ENCODE measurements at places on chromosomes 3 and 15.

GRCh38 chr15:58519516-58519915, 87.7 kb downstream of the LIPC start:
- DNase-seq, result no peak

DNA sequence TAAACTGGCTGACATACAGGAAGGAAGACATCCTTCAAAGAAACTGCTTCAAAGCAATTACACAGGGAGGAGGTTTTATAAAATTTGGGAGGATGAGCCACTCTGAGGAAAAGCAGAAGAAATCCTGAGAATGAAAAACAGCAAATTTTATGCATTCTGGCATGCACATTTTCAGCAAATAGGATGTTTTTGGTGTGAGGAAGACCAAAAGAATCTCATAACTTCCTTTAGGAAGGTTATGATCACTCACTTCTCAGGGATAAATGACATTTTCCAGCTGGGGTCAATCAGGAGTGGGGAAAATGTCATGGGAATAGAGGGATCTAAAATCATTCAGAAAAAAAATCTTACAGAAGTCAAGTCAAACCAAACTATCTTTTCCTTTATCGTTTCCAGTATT, 371.7 kb upstream of the CNTN6 start:
- DNase-seq, result no peak

GRCh38 chr3:67113802-67114407, 115.8 kb downstream of the KBTBD8 start:
- DNase-seq, result peak; percentile 53

DNA sequence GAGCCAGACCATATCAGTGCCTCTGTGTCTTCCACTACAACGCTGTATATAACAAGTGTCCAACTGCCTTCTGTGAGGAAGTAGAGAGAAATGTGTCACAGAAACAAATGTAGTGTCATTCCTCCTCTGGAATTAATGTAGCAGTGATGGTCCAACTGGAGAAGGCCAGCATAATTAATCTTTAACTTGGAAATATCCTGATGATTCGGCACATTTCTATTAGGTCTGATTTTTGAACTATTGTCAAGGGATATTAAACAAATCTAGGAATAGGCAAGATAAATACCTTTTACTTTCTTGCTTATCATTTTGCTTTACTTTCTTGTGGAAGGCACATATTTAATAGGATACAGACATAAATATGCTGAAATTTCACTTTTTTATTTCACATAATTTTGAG, 446.2 kb upstream of the ALCAM start:
- no peak for DNase-seq

- DNase-seq, result peak; percentile 52
Measured at GRCh38 chr3:141231952-141232823, 563 bp downstream of the PXYLP1 start.

DNA sequence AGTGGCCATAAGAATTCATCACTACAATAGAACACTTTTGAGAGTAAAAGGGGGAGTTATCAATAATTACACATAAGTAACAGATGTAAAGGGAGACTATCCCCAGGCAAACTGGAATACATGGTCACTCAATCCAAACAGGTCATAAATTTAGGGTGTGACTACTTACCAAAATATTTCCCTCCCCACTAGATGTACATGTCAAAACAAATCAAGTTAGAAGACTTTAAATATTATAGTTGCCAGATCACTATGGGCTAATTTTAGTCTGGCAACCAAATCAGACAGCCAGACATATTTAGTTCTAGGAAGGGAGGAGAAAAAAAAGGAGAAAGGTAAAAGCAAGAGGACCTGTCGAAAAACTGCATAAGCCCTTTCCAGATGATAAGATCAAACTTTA, 23.1 kb downstream of the SLC24A5 start:
- DNase-seq, result no peak

DNA sequence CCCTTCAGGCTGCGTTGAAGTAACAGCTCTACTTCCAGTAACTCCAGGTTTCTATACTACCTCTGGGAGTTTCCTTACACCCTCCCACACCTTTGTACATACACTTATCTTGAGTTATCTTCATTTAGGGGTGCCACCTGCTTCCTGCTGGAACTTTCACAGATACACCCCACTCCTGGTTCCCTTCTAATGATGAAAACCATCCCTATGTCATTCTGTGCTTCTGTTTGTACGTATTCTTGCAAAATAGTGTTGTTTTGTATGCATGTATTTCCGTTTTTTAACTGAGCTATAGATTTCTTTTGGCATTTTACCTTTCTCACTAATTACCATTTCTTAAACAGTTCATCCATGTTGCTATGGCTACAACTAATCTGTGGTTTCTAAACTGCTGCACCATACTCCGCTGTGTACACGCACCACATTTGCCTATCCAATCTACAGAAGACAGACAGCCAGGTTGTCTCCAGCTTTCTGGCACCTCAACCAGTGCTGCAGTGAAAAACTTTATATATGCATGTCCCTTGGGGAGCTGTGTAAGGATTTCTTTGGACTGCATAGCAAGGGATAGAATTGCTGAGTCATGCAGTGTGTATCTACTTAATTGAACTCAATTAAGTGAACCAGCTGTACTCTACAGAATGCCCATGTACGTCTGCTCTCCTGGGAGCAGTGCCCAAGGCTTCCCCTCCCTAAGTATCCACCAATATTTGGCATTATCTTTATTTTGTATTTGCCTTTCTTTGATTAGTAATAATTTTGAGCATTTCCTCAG, 61.4 kb upstream of the ST8SIA2 start:
- DNase-seq, result no peak

GRCh38 chr3:154101250-154101649, 19.9 kb upstream of the ARHGEF26 start:
- DNase-seq, result no peak

DNA sequence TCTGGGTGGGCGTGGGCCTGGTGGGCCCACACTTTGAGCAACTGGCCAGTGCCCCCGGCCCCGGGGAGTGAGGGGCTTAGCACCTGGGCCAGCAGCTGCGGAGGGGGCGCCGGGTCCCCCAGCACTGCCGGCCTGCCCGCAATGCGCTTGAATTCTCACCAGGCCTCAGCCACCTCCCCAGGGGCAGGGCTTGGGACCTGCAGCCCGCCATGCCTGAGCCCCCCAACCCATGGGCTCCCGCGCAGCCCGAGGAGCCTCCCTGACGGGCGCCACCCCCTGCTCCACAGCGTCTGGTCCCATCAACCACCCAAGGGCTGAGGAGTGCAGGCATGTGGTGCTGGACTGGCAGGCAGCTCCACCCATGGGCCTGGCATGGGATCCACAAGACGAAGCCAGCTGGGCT, 484.3 kb downstream of the UNC13C start:
- DNase-seq, result no peak

DNA sequence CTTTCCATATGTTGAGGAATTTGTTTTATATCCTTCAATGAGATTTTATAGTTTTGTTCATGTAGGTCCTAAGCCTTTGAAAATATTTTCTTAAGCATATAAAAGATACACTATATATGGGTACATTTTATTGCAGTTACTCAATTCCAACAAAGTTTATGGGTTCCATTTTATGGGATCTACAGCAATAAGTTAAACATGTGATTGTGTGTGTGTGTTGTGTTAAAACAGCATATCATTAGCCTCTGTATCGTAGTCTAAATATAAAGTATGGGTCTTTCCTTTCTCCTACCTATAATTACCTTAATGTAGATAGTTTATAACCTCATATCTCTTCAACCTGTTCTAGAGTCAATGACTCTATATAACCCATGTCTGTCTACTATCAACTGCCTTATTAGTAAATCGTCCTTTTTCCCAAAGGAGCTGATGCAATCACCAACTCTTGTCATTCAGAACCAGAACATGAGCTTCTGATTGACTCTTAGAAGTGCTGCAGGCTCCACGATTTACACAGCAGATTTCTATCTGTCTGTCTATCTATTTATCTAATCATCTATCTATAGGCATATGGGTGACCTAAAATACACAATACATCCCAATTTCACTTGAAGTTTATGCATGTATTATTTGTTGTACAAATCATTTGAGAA, 512.6 kb upstream of the CBLB start:
- DNase-seq, result no peak

- no peak for DNase-seq
Measured at GRCh38 chr3:193890016-193890897, 245.7 kb upstream of the HES1 start.

- no peak for DNase-seq
Measured at GRCh38 chr15:99054892-99055291, 47.3 kb upstream of the PGPEP1L start.

Measured in G401 (cell line).